ENCODE measurements at places on chromosomes 1 and 21. TPM values are rescaled to one million over a fixed set of nuclear protein-coding genes. Genes with fewer than 3 reads are reported as not detected.

LAPTM5 gene
- 0.42 TPM for total RNA-seq

FOXD2 gene
- 0.08 TPM for total RNA-seq

CCDC185 gene
- total RNA-seq, result not detected

AADACL4 gene
- total RNA-seq, result not detected

C4BPB gene
- total RNA-seq, result not detected

PPIE gene
- total RNA-seq, result 58.6 TPM
